ENCODE measurements at places on chromosomes 6 and 20.

GRCh38 chr6:38239719-38240451 lies 399.8 kb downstream of the BTBD9 start:
- DNase-seq, result no peak

DNA sequence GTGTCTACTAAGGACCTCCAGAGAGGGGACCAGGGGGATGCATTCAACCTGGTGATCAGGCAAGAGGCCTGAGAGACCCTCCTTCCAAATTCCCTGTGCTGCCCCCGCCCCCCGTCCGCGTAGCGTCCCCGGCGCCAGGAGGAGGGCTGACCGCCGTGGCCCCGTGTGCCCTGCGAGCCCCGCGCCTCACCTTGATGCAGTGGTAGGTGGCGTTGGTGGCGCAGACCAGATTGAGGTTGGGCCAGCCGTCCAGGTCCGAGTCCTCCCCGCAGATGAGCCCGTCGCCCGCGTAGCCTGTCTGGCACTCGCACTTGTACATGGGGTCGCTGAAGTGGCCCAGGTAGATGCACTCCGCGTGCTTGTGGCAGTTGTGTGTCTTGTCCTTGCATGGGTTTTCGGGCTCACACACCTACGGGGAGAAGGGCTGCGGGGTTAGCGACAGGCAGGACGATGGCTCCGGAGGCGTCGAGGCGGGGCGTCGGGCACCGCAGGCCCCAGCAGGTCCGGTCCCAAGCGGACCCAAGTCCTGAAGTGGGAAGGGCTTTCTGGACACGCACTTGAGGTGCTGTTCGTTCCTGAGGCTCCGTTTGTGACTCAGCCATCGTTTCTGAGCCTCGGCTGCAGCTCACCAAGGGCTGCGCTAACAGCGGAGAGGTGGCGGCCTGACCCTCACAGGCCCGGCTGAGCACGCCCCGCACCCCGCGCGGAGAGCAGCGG lies 21.7 kb downstream of the THBS2 start:
- DNase-seq, result no peak

DNA sequence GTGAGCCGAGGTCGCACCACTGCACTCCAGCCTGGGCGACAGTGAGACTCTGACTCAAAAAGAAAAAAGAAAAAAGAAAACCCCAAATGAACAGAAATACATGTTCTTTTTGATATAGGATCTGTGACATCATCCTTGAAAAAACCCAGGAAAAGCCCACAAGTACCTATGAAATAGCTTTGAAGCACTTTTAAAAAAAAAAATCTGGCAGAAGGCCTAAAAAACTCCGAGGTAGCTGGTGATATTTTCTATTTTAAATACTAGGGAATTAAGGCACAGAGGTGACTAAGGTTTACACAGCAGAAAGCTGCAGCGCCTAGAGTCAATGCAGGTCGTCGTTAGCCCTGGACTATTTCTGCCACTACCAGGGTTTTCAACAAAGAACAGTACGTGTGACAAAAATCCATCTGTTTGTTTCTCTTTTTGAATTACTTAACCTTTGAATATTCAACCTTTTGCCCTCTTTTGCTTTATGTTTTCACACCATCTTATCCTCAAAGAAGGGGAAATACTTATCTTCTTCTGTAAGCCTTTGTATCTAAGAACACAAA lies 39.4 kb upstream of the EEF1A1 start:
- no peak for DNase-seq

DNA sequence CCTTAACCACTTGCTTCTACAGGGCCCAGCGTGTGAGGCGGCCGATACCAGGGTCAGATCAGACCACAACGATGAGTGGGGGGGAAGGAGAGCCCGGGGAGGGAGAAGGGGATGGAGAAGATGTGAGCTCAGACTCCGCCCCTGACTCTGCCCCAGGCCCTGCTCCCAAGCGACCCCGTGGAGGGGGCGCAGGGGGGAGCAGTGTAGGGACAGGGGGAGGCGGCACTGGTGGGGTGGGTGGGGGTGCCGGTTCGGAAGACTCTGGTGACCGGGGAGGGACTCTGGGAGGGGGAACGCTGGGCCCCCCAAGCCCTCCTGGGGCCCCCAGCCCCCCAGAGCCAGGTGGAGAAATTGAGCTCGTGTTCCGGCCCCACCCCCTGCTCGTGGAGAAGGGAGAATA lies 2.8 kb downstream of the RING1 start:
- no peak for DNase-seq

DNA sequence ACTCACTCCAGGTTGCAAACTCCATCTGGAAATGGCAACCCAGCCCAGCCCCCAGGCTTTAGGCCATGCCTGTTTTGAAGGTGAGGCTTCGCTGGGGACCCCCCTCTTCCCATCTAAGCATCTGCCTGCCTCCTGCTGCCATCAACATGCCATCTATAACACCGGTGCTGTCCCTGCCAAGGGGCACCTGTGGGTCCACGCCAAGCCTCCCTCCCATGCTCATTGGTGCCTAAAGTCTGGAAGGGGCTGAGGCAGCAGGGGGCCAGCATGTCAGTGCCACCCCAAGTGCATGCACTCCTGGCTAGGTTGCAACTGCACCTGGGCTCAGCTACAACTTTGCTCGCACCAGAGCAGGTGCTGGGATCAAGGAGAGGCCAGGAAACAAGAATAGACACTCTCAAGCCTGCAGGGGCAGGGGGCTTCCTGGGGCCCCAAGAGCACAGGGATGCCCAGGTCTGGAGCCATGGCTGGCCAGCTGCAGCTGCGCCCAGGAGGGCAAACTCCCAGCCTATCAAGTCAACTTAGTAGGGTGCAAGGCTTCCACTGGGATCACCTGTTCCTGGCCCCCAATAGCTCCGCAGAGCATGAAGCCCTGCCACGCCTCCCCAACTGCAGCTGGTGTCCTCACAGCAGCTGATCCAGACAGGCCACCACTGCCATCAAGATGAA lies 151.3 kb upstream of the HSF2 start:
- DNase-seq, result no peak

- no peak for DNase-seq
Measured at GRCh38 chr6:135395136-135395535, 102.4 kb downstream of the AHI1 start.

GRCh38 chr6:165774903-165775601 lies 112.0 kb upstream of the PDE10A start:
- DNase-seq, result no peak

DNA sequence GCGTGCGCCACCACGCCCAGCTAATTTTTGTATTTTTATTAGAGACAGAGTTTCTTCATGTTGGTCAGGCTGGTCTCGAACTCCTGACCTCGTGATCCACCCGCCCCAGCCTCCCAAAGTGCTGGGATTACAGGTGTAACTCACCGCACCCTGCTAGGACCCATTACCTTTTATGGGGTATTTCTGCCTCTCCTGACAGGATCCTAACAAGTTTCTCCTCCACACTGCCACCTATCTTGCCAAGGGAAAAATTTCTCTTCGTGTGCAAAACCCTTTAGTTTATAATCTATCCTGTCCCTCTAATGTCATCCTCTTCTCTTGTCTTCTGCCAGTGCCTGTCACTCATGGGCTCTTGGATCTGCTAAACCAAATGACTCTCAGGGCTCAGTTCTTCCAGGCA lies 1.9 kb downstream of the STMND1 start:
- no peak for DNase-seq

DNA sequence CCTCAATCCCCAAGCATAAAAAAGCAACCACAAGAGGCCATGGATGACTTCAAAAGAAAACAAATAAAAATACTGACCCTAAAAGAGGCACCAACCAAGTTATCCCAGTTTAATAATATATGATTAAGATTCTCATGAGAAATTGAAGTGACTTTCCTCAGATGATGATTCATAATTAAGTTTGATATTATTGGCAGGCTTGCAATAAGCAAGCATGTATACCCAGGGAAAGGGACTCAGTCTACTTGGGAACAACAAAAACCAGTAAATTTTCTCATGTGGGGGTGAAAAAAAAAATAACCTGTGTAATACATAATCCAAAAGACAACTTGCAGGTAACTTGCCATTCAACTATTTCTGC lies 19.6 kb downstream of the JAG1 start:
- no peak for DNase-seq

GRCh38 chr6:46565531-46565930 lies 74.3 kb upstream of the RCAN2 start:
- DNase-seq, result no peak

DNA sequence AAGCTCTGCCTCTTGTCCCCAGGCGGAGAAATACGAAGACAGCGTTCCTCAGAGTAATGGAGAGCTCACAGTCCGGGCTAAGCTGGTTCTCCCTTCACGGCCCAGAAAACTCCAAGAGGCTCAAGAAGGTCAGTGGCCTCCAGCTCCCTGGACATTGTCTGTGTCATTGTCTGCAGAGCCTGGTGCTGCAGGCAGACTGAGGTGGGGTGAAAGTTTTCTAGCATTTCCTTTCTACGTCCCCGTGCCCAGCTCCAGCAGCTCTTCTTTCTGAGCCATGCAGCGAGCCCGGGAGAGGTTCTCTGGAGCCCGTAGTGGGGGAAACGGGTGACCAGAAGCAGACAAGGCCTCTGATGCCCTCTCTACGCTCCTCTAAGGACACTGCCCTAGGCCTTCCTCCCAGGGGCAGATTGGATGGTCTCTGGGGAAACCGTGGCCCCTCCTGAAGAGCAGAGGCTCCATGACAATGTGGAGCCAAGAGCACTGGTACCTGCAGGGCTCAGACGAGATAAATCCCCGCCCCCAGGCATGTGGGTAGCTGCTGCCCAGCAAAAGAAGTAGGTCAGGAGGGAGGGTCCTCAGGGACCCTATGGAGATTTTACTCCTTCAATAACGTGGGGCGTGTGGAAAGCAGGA lies 58.4 kb downstream of the EZR start:
- DNase-seq, result no peak

- DNase-seq, result no peak
Measured at GRCh38 chr20:42641886-42642285, 547.8 kb downstream of the PTPRT start.

DNA sequence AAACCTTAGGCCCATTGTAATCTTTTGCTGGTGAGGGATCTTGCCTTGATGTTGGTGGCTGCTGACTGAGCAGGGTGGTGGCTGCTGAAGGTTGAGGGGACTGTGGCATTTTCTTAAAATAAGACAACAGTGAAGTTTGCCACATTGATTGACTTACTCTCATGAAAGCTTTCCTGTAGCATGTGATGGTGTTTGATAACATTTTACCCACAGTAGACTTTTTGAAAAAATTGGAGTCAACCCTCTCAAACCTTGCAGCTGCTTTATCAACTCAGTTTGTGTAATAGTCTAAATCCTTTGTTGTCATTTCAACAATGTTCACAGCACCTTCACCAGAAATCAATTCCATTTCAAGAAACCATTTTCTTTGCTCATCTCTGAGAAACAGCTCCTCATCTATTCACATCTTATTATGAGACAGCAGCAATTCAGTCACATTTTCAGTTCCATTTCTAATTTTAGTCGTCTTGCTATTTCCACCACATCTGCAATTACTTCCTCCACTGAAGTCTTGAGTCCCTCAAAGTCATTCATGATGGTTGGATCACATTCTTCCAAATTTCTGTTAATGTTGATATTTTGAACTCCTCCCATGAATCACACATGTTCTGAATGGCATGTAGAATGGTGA lies 37.2 kb downstream of the CST9L start:
- no peak for DNase-seq

GRCh38 chr6:43086022-43086658 lies 10.0 kb downstream of the PTK7 start:
- DNase-seq, result no peak

DNA sequence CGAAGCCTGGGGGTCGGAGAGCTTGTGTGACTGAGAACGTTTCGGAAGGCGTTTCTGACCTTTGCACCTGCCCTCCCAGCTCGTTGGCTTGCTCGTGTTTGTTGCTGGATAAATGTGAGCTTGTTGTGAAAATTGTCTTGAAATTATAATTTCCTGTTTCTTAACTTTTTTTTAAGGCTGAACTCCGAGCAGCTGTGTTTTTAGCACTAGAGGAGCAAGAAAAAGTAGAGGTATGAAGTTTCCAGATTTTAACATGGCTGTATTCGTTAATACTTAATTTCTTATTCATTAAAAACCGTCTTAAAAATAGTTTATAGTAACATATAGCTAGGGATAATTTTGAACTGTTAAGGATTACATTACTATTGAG lies 672 bp downstream of the CEP43 start:
- no peak for DNase-seq

DNA sequence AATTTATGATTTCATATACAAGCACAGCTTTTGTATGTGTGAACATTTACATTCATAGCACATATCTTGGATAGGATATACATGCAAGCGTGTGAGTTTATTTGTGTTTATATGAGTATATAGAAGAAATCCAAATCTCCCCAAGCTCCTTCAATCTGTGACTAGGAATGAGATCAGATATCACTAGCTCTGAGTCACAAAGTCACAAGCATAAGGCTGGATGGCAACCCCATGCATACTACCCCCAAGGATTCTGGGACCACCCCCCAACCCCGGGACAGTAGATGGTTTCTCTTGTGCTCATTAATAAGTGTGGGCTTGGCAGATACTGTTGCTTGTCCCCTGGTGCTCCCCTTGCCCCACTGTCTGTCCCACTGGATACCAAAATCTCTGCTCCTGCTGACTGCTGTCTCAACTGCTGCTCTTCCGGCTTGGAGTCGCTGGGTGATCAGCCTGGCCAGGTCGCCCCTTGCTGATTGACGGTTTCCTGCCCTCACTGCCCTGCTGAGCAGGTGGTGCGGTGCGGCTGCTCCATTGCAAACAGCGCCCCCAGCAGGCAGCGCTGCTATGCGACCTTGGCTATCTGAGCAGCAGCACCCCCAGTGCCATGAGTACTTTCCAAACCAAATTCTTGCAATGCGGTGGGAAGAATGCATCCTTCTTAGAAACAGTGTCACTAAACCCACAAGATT lies 279.4 kb downstream of the CD83 start:
- DNase-seq, result no peak

GRCh38 chr6:54601600-54602300 lies 244.8 kb upstream of the FAM83B start:
- DNase-seq, result no peak

GRCh38 chr6:145713773-145714172 lies 21.5 kb downstream of the EPM2A start:
- no peak for DNase-seq

DNA sequence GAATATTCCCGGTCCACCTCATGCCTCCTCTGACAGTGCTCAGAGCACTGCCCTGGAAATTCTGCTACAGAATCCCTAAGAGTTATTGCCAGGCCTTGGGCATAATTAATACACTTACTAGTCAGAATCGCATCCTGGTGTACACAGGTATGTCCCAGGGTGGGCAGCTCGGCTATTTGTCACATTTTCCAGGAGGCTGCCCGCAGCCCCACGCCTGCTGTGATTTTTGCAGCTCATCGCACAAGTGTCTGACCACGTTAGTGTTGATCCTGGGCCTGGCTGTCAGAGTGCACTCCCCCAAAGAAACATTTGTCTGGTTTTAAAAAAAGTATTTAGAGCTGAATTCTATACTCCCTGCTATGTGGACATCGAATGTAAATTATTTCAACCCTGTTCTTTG lies 105.4 kb downstream of the CD83 start:
- DNase-seq, result no peak

GRCh38 chr6:43676962-43677606 lies 10.5 kb downstream of the MRPS18A start:
- DNase-seq, result no peak

DNA sequence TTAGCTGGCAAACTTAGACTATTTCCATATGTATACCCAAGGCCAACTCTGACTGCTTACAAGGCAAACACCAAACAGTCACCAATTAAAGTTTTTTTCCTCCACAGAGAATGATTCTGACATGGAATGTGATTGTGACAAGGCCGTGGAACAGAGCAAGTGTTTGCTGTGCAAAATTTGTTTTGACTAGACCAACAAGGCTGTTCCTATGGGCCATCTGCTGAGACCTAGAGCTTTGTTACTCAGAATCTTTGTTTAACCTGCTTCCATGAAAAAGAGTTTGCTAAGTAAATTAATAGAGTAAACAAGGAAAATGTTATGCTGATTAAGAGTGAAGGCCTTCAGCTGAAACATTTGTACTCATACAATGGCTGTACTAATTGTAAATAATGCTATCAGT lies 51.6 kb upstream of the IMPG1 start:
- DNase-seq, result no peak
